ENCODE measurements at places on chromosomes 7 and 10.

DNA sequence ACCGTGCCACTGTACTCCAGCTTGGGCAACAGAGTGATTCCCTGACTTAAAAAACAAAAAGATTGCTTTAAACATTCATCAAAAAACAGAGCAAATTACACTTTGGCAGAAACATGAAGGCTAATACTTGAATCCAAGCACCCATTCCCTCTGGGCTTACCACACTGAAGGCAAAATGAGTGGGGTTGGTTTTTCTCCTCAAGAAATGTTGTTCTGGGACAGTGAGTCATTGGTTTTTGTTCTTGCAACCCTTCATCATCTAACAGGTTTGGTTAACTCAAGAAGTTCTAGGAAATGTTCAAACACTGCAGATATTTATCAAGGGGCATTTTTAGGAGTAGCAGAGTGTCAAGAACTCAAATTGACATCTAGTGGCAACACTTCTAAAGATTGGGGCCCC, 60.5 kb downstream of the KIAA1217 start:
- DNase-seq: no peak

DNA sequence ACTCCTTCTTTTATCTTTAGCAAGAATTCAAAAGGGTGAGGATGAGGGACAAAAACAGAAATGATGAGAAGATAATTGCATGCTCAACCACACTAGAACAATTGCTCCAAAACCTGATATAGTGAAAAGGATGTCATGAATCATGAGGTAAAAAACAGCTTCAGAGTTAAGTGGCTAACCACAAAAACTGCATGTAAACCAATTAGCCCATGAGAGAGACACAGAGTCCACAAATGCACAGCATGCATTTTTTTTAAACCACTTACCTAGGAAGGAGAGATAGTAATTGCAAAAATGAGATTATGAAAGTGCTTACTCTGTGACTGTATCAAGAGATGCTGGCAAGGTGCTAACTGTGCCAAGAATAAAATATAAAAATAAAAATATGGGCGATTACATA, 132.9 kb downstream of the MBL2 start:
- no peak for DNase-seq

DNA sequence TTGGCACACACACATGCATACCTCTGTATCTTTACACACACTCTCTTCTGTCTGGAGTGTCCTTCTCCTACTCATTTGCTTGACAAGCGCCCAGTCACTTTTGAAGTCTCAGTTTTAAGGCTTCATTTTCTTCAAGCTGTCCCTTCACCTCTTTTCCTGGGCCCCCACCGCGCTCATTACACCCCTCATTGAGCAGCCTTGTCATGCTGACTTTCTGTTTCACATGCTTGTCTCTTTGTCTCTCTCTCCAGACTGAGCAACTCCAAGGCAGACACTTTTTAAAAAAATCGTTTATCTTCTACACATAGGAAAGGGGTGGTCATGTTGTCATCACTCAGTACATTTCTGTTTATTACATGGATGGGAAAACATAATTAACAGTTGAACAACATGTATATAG, 225.2 kb upstream of the FZD1 start:
- DNase-seq: no peak

- DNase-seq: no peak
These were observed 478.7 kb downstream of the INHBA start for GRCh38 chr7:41224063-41224763.

- no peak for DNase-seq
These were observed 15.9 kb upstream of the AKR1B1 start for GRCh38 chr7:134474828-134475227.

- DNase-seq: no peak
These were observed 57.1 kb upstream of the ABLIM1 start for GRCh38 chr10:114715171-114715670.

DNA sequence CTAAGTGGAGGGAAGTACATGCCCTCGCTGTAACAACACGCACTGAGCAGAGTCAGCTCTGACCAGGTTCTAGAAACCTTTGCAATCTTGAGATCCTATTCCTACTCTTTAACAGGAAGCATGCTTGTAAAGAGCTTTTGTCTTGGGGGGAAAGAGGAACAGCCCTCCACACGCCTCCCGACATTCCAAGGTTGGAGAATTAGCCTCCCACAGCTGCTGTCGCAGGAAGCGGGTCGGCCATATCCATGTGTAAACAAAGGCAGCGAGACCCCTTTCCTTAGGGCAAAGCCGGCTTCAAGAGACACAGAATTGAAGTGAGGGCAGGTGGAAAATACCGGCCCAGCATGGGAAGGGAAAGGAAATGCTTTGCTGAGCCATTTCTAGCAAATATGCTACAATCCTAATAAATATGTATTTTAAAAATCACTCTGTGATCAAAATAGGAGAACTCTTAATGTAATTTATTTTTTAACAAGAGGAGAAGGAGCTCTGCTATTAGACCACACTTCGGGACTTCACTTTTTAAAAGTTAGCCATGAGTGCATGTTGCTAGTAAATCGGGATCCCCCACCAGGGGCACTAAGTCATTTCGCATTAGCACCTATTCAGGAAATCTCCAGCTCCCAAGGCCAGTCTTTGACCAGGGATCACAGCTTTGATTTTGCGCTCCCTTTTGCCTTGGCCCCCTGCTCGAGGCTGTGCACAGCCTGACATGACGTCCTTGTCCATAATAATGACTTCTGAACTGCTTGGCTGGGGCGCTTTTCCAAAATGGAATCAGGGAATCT, 55.9 kb downstream of the FAM204A start:
- no peak for DNase-seq

- no peak for DNase-seq
These were observed 37.2 kb downstream of the ERLIN1 start for GRCh38 chr10:100148353-100149211.

DNA sequence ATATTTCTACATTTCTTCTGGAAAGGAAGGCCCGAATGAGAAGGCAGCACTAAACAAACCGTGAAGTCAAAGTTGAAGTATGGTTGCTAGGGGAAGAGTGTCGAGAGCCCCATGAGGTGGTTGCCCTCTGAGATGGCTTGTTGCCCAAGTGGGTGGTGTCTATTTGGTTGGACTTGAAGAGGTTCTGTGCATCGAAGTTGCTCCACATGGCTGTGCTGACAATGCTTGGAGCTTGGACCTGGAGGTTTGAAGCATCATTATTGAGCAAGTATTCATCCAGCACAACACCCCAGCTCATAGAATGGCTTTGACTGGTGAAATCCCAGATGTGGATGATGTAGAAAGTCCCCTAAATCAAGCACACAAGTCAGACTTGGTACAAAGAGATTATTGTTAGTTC, 165.2 kb upstream of the CDCA7L start:
- no peak for DNase-seq

GRCh38 chr7:25395976-25396375, 167.7 kb upstream of the NPVF start:
- no peak for DNase-seq

DNA sequence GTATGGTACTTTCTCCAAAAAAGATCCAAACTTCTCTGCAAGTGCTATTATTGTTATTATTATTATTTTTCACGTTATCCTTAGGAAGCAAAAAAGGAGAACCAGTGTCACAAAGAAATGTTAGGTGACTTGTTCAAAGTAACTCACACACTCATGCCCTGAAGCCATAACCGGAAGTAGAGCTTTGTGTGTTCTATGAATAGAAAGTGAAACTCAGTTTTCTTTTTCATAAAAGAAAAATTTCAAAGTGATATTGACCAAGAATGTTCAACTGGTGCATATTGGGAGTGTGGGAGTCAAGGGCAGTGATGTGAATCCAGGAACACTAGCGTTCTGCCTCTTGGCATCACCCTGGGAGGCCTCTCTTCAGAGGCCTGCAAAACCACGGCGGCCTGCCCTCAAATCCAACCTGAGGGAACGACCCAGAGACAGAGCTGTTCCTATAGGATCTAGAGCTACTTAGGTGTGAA, 106.1 kb downstream of the PRKCQ start:
- DNase-seq: peak; percentile 36

GRCh38 chr10:100477970-100478369, 15.2 kb downstream of the WNT8B start:
- DNase-seq: no peak

DNA sequence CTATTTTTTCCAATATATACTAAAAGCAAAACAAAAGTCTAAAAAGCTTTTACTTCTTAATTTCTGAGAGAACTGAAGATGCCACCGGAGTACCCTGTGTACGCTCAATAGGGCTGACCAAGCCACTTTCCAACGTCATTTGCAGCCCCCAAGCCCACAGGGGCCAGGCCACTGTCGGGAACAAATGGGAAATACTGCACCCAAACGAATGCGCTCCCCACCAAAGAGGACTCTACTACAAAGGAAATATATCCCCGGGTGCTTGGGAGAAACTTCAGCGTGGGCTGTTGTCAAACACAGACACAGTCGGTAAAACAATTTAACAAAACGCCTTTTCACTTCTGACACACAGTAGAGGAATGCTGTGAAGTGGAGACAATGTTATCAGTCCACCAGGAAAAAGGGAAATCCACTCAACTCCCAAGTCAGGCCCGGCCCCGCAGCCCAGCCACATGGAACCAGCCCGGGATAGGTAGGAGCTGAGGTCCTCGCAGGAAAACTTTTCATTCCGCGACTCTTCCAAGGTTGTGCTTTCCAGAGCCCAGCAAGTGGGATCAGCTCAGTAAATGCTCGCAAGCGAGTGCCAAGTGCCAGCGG, 1.4 kb downstream of the PARD3 start:
- peak; percentile 49 for DNase-seq

GRCh38 chr10:2592360-2593160, 474.8 kb upstream of the PFKP start:
- DNase-seq: no peak

DNA sequence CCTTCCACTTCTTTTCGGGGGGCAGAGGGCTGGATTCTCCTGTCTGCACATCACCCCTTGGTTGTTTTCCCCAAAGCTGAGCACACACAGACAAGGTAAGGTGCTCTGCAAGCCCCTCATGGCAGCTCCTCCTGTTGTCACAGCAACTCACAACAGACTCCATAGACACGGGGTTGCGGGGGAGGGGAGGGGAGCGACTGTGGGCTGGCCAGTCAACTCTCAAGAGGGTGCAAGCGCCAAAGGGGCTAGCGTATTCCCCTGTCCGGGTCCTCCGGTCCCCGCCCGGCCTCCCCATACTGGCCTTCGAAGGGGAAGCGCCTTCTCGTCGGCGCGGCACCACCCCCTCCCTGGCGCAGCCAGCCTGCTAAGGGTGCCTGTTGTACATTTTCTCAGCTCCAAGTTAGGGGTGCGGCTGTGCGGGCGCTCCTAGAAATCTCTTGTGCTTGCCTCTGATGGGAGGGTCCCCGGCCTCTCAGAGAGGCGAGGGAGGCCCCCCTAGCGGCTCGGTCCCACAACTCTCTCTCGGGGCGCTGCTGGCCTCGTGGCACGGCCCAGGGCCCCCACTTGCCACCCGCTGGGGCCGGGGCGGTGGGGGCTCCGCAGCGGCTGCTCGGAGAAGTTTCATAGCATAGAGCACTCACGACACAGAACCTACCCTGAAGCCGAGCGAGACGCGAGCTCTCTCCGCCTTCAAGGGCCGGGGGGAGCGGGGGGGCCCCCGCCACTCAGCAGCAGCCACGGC, 498 bp downstream of the RHOBTB1 start:
- peak; percentile 86 for DNase-seq

DNA sequence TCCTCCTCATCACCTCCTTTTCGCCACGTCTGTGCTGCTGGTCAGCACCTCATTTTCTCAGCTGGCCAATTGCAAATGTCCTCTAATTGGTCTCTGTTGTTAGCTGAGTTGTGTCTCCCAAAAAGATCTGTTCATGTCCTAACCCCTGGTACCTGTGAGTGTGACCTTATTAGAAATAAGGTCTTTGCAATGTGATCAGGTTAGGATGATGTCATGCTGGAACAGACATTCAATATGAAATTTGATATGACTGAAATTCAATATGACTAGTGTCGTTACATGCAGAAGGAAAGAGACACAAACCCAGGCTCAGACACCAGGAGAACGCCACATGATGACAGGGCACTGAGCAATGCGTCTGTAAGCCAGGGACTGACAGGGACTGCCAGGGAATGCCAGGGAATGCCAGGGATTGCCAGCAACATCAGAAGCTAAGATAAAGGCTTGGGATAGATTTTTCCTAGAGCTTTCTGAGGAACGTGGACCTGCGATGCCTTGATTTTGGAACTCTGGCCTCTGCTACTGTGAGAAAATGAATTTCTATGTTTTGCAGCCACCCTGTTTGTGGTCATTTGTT, 77.5 kb upstream of the CXCL12 start:
- no peak for DNase-seq

DNA sequence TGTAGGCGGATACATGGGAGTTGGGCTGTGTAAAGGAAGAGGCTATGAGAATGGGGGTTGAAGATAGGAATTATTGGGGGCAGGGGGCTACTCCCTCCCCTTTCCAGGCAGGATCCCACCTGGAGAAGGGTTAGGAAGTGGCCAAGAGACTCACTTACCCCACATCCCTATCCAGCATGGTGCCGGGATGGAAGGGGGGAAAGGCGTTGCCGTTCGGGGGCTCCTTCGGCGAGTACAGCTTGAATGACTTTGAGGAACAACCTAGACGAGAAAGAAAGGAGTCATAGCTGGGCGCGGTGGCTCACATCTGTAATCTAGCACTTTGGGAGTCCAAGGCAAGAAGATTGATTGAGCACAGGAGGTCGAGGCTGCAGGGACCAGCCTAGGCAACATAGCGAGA, 8.9 kb downstream of the LDB1 start:
- no peak for DNase-seq

DNA sequence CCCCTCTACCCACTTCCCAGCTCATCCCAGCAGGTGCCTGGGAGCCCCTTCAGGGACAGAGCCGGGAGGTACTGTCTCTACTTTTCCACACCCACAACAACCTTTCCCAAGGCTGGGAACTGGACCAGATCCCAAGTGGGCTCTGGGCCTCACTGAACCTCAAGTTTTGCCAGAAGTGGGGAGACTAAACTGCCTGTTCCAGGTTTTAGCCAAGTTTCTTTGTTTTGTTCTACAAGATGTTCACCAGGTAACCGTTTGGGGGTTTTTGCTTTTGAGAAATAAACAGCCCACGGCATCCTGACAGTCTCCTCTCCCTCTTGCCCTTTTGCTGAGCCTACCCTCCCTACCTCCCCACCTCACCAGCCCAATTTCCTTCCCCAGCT, 10.6 kb upstream of the EMX2 start:
- no peak for DNase-seq

DNA sequence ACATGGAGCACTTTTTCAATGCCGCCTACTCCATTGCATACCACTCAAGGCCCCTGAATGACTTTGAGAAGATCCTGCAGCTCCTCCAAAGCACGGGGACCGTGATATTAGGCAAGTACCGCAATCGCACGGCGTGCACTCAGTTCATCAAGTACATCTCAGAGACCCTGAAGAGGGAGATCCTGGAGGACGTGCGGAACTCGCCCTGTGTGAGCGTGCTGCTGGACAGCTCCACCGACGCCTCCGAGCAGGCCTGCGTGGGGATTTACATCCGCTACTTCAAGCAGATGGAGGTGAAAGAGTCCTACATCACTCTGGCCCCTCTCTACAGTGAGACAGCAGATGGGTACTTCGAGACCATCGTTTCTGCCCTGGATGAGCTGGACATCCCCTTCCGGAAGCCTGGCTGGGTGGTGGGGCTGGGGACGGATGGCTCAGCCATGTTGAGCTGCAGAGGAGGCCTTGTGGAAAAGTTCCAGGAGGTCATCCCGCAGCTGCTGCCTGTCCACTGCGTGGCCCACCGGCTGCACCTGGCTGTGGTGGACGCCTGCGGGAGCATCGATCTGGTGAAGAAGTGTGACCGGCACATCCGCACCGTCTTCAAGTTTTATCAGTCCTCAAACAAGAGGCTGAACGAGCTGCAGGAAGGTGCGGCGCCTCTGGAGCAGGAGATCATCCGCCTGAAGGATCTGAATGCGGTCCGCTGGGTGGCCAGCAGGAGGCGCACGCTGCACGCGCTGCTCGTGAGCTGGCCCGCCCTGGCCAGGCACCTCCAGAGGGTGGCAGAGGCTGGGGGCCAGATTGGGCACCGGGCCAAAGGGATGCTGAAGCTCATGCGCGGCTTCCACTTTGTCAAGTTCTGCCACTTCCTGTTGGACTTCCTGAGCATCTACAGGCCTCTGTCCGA, 12.7 kb upstream of the ATP6V0E2 start:
- no peak for DNase-seq
